DMS79 (cell line): ENCODE measurements at places on chromosomes 16 and 17.

DNA sequence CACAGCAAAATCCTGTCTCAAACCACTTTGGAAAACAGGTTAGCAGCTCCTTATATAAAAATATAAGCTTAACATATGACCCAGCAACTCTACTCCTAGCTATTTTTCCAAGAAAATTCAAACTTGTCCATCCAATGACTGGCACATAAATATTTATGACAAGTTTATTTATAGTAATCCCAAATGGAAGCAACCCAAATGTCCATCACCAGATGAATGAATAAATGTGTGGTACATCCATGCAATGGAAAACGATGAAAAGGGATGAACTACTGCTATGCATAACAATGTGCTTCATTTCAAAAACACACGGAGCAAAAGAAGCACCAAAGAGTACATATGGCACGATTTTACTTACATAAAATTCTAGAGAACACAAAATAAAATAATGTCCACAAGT, 9.6 kb upstream of the KPNB1 start:
- no peak for DNase-seq

DNA sequence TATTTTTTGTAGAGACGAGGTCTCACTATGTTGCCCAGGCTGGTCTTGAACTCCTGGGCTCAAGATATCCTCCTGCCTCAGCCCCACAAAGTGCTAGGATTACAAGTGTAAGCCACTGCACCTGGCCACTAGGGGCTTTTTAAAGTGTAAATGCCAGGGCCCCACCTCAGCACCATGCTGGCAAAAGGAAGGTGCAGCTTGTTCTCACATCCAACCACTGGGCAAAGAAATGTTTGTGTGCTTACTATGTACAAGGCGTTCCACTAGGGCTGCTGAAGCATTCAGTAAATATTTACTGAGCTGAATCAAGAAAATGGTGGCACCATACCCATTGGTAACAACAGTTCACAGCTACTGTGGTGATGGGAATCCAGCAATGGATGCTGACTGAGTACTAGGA, 22.6 kb downstream of the COG1 start:
- DNase-seq = no peak

DNA sequence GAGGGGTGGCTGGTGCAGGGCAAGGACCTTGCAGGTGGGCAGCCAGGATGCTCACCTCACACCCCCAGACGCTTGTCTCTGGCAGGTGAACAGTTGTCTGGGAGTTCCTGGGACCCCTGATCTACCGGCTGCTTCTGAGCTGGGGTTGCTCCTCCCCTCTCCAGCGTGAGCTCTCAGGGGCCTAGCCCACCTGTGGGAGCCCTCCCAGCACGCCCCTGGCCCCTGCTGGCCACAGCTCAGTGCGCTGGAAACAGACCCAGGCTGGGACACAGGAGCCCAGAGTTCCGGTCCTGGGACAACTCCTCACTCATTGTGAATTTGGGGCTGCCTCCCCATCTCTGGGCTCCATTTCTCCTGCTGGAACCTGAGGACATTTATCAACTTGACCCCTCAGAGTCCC, 30.3 kb downstream of the ARHGAP23 start:
- no peak for DNase-seq

DNA sequence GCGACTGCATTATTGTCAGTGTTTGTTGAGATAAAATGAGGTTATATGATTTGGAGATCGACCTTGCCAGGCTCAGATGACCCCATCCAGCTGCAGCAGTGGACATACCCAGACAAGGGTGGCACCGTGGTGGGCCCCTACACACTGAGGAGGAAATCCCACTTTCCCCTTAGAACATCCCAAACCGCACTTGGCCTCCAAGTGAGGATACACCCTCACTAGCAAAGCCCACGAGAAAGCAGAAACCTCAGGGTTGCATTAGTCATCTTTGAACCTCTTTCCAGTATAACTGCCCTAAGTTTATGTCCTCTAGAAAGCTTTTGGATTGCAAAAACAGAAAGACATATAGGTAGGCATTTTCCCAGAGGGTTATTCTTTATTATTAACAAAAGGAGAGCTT, 101.5 kb downstream of the CLEC16A start:
- DNase-seq = no peak

DNA sequence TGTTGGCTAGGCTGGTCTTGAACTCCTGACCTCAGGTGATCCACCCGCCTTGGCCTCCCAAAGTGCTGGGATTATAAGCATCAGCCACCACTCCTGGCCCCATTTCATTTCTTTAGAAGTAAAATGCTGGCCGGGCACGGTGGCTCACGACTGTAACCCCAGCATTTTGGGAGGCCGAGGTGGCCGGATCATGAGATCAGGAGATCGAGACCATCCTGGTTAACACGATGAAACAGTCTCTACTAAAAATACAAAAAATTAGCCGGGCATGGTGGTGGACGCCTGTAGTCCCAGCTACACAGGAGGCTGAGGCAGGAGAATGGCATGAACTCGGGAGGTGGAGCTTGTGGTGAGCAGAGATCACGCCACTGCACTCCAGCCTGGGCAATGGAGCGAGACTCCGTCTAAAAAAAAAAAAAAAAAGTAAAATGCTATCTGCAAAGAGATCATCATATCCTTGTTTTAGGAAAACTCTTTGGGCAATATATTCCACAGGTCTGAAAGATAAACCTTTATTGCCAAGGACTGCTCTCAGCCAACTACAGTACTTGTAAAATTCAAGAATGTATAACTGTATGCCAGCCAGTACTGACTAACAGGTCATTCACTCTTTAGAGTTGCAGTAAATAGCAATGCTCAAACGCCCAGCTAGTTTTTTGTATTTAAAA, 3.8 kb downstream of the GJC1 start:
- DNase-seq = no peak

GRCh38 chr17:57508671-57509070, 236.4 kb downstream of the CCDC182 start:
- no peak for DNase-seq

DNA sequence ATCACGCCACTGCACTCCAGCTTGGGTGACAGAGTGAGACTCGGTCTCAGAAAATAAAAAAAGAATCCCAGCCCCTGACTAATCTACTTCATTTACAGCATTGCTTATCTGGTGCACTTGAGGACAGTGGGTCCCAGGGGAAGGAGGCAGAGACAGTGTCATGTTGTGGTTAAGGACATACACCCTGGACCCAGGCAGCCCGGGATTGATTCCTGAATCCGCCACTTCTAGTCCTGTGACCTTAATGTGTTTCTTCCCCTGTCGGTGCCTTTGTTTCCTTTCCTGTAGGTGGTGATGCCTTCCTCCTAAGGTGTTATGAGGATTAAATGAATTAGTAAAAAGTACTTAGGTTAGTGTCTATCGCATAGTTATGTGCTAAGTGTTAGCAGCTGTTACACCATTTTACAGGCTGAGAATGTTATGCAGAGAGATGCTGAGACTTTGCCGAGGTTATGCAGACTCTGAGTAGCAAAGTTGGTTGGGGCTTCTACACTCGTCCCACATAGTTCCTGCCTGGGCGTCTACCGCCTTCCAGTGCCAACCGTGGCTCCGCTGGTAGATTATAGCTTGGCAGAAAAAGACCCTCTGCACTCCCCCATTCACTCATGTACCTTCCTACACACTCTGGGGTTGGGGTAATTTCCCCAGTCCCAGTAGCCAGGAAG, 74.8 kb downstream of the RAB11FIP4 start:
- no peak for DNase-seq

DNA sequence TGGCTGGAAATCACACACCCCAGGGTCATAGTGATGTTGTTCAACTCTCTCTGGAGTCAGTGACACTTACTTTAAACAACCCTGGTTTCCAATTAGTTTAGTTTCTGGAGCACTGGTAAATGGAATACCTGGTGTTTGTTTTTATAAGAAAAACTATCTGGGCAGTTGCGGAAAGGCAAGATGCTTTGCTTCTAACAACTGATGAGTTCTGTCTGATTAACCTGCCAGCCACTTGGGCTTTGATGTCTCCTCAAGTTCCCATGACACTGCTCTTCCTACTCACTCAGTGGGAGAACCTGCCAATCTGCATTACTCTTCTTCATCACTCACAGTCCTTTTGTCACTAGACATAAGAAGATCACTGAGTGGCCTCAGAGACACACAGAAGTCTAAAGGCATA, 78.7 kb upstream of the MTMR4 start:
- no peak for DNase-seq

DNA sequence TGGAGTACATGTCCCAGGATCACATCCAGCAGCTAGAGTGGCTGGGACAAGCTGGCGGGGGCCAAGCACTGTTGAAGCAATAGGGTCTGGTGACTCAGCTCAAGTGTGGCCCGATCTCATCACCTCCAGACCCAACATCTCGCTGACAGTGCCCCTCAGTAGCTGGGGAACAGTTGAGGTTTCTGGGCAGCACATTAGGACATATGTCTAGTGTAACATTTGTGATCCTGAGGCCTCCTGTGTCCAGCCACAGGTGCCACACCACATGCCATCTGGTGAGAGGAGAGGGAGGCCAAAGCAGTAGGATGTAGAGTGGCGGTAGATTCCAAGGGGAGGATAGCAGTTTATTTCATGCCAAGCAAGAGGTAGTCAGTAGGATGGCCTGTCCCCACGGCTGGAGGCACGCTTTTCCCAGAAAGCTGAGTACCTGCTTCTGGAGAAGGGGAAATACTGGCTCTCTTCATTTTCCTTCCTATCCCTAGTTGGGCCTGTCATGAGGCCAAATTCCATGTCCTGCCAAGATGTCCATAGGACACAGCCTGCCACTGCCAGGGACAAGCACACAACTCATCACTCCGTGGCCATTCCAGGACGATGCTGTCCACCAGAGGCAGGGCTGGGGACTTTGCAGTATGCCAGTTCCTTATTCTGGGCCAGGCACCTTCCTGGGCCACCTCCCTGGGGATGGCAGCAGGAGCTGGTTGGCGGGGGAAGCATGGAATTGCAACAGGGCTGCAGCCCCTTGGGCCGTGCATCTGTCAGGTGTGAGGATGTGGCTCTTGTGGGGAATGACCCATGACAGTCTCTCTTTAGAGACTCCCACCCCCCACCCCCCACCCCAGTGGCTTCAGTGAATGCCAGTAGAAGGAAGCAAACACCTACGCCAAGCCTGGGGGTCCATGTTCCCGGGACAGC, 24.0 kb downstream of the GGA3 start:
- DNase-seq = no peak

DNA sequence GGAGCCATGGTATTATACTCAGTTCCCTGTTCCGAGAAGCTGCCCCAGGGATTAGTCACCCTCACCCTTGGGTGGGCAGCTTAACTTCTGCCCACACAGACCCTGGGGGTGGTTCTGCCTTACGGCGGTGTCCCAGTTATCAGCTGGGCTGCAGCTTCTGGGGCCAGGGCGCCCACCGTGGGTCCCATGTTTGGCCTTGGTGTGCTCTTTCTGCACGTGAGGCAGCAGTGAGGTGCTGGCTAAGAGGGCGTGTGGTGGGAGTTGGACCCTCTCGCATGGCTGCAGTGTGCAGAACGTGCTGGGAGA, 46.7 kb downstream of the RAB11FIP3 start:
- DNase-seq = no peak

DNA sequence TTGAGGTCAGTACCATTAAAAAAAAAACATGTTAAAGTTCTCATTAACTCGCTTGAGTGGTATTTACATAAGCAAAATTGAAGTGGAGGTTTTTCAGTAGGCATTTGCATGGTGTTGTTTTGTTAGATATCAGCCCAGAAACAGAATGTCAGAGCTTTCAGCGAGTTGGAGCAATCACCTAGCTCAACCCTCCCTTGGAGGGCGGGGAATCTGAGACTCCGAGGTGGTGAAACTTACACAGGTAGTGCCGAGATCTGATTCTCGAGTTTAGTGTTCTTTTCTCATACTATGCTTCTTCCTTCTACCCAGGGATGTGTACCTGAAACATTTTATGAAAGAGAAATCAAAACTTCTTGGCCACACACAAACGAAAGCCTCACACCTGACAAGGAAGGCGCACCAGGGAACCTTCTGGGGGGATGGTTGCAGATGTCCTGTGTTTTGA, 6.6 kb downstream of the SEC14L1 start:
- no peak for DNase-seq

DNA sequence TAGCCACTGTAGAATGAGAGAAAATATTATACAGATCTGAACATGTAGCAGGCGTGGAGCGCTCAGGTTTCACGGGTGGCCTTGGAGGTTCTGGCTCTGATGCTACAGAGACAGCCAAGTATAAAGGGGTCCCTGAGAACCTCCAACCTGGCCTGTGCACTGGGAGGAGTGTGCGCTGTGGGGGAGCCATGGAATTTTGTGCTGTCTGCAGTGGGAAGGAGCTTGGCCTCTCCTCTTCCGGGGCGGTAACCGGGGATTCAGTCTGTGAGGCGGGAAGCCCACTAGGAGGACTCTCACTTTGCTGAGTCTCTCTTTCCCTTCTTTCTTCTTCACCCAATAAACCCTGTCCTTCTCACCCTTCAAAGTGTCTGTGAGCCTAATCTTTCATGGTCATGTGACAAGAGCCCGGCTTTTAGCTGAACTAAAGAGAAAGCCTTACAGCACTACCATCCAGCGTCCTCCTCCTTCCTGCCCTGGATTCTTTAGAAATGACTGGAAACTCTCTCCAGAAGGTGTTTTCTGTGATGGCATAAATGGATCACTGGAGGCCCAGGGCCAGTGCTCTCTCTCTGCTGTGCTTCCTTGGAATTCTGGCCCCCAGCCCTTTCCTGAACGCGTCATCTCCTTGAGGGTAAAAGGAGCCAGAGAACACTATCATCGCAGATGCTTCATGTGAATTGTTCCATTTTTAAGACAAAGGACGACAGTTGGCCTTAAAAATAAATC, 232.1 kb upstream of the CACNG5 start:
- DNase-seq = no peak

DNA sequence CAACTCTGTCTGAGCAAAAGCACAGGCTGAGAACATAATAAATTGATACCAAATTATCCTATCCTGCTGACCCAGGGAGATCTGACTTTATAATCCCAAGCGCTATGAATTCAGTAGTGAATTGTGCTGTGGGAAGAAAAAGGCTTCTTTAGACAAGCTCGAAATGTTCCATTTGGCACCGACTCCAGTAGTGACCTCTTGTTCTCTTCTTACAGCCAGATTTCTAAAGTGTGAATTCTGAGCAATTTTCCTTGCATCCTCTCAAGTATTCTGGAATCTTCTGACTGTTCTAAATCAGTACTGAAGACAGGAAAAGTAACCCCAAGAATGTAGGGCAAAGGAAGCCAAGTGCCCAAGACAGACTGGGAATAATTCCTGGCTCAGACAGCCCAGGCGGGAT, 58.2 kb downstream of the CDYL2 start:
- DNase-seq = no peak

DNA sequence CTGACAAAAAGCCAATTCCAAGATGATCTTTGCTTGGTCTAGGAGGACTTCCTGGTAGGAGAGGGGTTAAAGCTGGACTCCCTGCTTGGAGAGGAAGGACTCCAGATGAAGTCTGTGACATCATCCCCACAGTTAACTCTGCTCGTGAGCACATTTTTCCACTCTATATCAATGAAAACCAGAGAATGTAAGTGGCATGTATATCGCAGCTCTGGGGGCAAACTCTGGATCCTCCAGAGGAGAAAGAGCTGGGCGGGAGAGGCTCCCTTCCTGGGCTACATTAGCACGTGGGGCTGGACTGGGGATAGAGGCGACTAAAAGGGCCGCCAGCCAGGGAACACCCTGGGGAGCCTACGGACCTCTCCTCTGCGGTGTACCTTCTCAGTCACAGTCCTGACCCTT, 34.1 kb downstream of the HIC1 start:
- DNase-seq = no peak
